ENCODE measurements at places on chromosomes 16 and 17.
A peak's percentile ranks its signal among the peaks of the same experiment; 100 is the strongest.

GRCh38 chr17:73420897-73421296, 109.1 kb upstream of the CDC42EP4 start:
- DNase-seq = no peak

DNA sequence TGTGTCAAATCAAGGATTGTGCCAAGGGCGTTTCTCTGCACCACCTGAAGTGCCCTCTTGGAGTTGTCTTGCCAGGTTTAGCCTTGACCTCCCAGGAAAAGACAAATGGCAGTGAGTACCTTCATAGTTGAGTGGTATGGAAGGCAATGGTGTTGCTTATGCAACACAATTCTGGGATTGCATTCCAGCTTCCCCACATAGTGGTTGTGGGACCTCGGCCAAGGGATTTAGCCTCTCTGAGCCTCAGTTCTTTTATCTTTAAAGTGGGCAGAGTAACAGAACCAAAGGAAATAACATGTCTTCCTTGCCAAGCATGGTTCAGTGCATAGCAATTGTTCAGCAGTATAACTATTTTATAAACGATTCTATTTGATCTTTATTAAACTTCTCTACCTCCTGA, 49.4 kb downstream of the CCDC42 start:
- no peak for DNase-seq

GRCh38 chr17:691423-691822, 23.2 kb downstream of the VPS53 start:
- DNase-seq = no peak

- DNase-seq = no peak
Observed at GRCh38 chr17:50763716-50764475, 3.4 kb downstream of the ANKRD40CL start.

GRCh38 chr17:60167065-60167741, 17.4 kb downstream of the CA4 start:
- DNase-seq = no peak

GRCh38 chr17:81199482-81199830, 23.3 kb downstream of the CEP131 start:
- DNase-seq = no peak

- DNase-seq = no peak
Observed at GRCh38 chr17:42124256-42124655, 1.7 kb downstream of the HSPB9 start.

- no peak for DNase-seq
Observed at GRCh38 chr16:75491876-75492275, 3.4 kb downstream of the CHST6 start.

DNA sequence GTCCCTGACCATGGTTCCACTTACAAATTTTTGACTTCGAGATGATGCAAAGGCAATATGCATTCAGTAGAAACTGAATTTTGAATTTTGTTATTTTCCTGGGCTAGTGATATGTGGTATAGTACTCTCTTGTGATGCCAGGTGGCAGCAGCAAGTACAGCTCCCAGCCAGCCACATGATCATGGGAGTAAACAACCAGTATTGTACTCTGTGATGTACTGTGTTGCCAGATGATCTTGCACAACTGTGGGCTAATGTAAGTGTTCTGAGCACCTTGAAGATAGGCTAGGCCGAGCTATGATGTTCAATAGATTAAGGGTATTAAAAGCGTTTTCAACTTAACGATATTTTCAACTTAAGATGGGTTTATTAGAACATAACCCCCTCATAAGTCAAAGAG, 250.8 kb downstream of the STX8 start:
- DNase-seq = no peak

DNA sequence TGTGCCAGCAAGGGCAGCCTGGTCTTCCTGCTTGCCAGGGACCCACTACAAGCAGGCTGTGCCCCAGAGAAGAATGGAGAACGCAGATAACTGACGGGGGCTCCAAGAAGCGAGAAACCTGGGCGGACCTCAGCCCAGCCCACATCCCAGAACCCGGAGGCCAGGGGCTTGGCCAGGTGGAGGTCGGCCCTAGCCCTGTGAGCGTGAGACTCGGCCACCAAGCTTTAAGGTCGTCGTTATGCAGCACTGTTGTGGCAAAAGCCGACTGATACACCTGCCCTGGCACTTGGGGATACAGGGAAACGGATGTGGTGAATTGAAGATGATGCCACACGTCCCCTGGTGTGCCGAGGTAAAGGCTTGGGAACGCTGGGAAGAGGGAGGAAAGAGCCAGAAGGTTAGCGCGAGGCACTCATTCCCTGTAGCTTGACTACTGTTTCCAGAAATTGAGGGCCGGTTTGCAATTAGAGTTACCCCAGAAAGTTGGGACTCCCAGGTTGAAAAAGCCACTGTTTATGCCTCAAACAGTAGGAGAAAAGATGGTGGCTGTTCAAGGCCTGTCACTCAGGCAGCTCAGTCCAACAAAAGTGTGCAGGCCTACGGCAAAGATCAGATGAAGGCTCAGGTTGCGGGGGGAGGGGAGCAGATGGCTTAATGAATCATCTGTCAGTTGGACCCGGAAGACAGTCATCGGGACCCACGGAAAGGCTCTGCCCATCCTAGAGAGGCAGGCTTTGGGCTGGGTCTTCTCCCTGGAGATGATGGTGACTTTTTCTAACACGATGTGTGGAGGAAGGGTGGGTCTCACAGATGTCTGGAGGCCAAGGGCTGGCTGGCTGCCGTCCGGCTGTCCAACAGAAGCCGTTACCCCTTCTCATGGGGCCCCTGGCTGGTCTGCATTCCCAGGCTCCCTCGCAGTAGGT, 45.6 kb upstream of the BAHCC1 start:
- DNase-seq = no peak

DNA sequence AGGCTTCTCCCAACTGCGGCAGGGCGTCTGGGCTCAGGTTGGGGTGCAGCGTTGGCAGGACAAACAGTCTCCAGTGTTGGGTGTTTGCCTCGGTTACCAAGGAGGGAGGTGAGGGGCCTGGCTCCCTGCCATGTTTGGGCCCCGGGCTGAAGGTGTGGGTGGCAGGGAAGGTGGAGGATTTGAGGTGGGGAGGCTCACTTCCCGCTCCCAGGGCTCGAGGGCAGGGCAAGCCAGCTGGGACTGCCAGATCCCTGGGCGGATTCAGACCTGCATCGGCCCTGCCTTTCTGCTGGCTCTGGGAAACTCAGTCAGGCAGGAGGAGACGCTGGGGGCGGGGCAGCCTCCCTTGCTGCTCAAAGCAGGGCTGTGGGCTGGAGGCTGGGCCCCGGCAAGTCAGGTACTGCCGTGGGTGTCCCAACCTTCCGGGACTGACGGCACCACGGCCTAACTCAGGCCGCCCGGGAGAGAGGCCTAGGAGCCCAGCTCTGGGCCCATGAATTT, 31.3 kb upstream of the KRT17 start:
- DNase-seq = no peak

DNA sequence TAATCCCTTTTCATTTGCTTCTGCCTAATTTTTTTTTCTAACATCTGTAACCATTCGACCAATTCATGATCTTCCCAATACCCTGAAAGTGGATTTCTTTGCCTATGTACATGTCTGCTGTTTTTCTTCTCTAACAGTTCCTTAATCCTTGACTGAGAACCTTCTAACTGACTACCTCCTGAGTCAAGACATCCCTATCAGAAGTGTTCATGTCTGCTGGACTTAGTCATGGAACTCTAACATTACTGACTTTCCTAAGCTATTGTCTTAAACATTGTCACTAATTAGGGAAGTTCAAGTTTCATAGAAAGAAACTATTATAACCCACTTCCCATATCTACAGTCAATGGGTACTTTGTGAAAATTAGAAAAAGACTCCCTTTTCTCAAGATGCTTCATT, 52.4 kb upstream of the IRX5 start:
- DNase-seq = no peak

DNA sequence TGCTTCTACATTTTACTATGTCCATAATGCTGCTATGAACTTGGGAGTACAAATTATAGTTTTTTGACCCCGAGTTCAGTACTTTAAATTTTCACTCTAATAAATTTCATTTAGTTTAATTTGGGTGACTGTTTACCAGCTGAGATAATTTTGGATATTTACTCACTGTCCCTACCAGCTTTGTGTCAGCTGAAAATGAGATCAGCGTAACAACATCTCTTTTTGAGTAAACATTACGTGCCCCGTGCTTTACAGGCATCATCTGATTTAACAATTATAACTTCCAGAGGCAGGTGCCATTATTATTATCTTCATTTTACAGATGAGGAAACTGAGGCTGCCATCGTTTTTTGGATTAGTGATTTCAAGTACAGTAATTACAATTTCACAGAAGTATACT, 15.0 kb downstream of the GFOD2 start:
- DNase-seq = no peak

DNA sequence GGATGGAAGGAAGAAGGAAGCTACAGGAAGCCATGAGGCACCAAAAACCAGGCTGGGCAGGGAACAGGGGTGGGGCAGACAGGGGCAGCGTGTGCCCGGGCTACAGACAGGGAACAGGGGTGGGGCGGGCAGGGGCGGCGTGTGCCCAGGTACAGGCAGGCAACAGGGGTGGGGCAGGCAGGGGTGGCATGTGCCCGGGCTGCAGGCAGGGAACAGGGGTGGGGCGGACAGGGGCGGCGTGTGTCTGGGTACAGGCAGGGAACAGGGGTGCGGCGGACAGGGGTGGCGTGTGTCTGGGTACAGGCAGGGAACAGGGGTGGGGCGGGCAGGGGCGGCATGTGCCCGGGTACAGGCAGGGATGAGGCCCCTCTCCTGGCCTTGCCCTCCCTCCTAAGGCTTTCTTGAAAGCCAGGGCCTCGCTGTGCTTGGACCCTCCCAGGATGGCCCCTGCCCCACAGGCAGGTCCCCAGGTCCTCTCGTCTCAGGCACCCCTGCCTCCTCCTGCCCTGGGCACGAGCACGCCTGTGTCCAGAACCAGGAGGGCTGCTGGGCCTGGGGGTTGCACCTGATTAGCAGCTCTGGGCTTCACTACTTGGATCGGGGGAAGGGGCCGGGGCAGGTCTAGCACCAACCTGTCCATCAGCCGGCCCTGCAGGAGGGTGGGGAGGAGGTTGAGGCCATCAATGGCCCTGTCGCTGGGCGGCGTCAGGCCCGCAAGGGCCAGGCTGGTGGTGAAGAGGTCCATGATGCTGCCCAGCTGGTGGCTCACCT, 14.5 kb upstream of the APRT start:
- DNase-seq = no peak

DNA sequence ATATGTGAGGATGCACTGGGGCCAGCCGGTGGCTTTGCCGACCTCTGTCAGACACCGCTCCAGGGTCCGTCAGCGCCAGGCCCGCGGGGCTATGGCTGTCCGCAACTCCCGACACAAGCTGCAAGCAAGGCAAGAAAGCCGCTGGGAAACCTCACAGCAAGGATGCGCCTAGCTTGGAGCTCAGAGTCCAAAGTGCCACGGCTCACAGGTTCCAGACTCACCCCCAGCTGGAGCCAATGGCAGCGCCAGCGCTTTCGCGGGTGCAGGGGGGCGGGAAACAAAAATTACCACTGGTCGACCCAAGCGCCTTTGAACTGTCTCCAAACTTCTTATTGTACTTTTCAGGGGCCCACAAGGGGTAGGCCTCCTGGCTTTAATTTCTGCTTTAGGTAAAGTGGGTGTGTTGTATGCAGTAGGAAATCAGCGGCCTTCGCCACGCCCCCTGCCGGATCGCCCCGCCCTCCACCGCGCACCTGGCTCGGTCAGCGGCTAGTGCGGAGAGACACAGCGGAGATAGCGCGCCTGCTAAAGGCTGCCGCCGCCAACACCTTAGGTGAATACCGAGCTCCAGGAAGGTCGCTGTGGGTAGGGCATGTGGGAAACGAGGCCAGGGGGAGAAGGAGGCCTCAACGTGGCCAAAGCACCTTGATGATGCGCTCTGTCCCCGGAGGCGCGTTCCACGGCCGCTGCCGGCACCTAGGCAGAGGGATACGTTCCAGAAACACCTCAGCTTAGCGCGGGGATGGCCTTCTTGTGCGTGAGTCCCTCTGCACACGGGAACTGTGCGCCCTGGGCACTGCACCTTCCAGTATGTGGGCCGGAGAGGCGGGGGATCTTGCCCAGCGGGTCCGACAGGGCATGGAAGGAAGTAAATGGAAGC, 61.0 kb upstream of the RBL2 start:
- peak; percentile 52 for DNase-seq

GRCh38 chr16:76955629-76956028, 235.4 kb upstream of the MON1B start:
- DNase-seq = no peak

DNA sequence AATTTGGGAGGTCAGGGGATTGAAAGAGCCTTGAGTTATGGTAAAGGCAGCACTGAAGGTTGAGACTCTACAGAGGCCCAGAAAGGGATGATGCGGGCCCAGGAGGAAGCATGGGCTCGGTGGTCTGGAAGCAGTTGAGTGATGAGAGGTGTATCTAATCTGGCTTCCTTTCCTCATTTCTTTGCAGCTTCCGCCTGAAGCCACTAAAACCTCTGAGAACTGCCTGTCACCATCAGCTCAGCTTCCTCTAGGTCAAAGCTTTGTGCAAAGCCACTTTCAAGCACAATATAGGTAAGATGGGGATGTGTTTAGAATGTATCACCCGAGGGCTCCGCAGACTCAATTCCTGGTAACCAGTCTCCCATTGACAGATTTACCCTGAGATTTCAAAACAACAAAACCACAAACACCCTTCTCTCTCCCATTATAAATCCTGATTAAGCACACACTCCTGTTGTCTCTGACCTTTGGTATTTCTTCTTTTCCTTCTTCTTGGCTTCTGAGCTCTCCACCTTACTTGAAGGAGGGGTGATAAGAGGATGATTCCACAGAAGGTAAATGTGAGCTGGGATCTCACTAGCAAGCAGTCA, 21.2 kb downstream of the USP43 start:
- no peak for DNase-seq

- DNase-seq = no peak
Observed at GRCh38 chr16:31118223-31119155, 1.0 kb downstream of the KAT8 start.

DNA sequence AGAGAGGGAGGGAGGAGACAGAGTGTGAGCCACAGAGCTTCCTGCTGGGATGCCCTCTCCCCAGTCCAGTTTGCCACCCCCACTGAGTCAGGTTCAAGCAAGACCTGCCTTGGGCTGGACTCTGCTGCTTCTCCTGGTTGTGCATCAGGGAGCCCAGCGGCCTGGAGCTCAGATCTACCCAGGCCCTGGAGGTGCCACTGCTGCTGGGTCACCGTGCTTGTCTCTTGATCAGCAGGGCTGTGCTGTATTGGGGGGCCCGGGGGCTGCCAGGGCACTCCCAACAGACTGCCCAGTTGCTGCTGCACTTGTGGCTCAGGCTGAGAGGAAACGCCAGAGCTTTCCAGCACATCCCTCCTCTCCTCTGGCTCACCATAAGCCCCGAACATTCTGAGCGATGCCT, 8.9 kb downstream of the TLE7 start:
- no peak for DNase-seq
